ENCODE measurements at places on chromosomes 4 and X. TPM values are rescaled to one million over a fixed set of nuclear protein-coding genes. Genes with fewer than 3 reads are reported as not detected.

DNA sequence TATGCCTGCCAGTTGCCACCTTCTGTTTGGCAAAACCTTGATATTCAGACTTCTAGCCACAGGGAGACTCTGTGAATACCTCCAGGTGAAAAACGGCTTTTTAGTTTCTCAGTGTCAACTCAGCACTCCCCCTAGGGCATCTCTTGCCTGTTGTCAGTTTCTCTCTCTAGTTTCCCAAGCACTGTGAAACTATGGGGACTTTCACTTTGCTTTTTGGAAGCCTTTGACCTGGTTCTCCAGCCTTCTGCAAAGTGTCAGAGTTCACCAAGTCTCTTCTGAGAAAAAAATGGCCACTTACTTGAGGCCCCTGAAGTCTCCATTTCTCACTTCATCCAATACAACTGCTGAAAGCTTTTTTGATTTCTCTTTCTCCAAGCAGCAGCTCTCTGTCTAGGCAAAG lies 521.5 kb downstream of the INPP4B start:
- DNase-seq: peak; percentile 27

- DNase-seq: no peak
These were observed 92.6 kb downstream of the CCSER1 start for GRCh38 chr4:90219822-90220221.

- DNase-seq: no peak
These were observed 33.9 kb downstream of the FBXW7 start for GRCh38 chr4:152501846-152502536.

DNA sequence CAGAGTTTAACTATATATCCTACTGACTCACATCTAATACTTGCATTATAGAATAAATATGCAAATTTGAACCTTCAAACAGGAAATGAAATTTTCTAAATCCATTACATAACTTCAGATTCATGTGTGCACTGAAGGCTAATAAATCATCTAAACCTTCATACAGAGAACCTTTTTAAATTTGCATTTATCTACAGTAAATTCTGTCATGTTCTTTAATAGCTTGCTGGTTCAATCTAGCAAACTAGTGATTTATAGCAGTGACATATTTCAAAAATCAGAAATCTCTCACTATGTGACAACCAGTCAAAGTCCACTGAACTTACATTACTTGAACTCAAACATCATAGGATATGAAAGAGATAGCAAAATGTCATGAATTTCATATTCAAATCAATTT lies 65.1 kb downstream of the LRBA start:
- no peak for DNase-seq

DNA sequence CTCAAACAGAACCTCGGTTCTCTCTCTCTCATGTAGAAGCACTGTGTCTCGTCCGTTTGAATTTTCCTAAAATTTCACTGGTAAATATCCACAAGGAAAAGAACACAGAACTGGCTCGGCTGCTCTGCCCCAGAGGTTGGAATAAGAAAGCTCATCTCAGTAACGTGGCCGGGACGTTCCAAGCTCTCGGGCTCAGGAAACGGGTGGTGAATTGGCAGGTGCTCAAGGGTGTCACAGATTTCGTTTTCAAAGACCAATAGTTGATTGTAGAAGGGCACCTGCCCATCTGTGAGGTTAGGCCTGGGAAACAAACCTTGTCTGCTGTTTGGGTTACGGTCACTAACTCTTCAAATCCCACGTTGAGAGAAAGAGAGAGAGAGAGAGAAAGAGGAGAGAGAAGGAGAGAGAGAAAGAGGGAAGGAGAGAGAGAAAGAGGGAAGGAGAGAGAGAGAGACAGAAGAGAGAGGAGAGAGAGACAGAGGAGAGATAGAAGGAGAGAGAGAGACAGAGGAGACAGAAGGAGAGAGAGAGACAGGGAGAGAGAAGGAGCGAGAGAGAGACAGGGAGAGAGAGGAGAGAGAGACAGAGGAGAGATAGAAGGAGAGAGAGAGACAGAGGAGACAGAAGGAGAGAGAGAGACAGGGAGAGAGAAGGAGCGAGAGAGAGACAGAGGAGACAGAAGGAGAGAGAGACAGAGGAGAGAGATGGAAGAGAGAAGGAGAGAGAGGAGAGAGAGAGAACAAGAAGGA lies 106.6 kb downstream of the CRLF2 start:
- no peak for DNase-seq

DNA sequence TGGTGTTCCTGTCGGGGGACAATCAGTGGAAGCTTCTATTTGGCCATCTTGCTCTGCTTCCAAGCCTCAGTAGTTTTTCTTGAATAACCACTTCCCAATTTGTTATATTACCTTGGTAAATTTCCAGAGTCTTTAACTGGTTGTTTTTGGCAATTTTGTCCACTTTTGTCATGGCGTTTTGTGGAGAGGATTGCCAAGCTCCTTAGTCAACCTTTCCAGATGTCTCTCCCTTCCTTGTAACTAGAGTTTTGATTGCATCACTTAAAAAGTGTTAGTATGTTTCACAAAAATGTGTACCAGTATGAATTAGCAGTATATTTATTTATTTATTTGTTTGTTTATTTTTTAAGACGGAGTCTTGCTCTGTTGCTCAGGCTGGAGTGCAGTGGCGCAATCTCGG lies 15.8 kb upstream of the UXT start:
- no peak for DNase-seq

GRCh38 chr4:103136671-103137445 lies 37.2 kb upstream of the BDH2 start:
- no peak for DNase-seq

- no peak for DNase-seq
These were observed 15.5 kb downstream of the ZNF185 start for GRCh38 chrX:152913346-152913745.

DNA sequence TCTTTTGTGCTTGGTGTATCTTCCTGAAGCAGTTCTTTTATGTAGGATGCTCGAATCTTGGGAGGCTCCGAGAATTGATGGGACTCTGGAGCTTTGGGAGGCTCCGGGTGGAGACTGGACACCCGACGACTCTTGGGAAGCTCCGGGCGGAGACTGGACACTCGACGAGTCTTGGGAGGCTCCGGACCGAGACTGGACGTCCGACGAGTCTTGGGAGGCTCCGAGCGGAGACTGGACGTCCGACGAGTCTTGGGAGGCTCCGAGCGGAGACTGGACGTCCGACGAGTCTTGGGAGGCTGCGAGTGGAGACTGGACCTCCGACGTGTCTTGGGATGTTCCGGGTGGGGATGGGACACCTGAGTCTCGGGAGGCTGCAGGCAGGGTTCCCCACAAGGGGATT lies 1.6 kb downstream of the FAM47A start:
- DNase-seq: no peak

- no peak for DNase-seq
These were observed 230.6 kb downstream of the PCDH7 start for GRCh38 chr4:30950737-30951136.

DNA sequence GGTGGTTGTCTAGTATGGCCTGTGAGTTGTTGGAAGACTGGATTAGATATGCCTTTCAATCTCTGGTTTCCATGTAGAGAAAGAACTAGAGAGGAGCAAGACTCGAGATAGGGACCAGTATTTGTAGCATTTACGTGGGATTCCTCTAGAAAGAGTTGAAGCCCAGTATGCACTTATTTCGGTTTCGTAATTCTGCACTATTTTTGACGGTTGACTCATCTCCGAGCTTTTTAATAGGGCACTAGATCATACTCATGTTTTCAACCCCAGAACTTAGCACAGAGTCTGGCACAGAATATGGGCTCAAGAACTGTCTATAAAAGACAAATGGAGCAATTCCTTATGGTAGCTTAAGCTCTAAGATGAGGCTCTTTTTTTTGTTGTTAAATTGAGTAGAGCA lies 15.7 kb downstream of the HELT start:
- no peak for DNase-seq

DNA sequence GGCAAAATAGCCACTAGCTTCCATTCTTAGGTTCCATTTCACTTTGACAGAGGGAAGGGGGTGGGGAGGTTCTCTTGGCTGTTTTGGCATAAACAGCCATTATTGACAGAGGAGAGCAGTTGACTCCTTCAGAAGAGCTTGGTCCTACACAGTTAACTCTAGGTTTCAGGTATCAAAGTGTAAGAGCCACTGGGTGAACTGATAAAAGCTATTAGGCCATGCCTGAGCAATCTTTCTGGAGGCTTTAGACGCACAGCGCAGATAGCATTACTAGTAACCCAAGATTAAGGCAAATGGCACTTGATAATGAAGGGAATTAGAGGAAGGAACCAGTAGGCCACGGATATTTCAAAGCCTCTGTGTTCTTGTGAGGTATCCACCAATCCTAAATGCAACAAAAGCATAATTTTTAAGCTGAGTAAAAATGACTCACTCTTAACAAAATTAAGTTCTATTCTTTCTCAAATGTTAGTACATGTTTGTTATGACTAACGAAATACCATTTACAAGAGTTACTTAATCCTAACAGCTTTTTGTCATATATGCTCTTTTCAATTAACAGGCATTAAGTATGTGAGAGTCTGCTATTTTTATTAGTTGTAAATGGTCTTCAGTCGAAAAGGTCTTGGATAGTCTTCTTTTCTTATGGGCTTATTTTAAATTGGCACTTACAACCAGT lies 53.6 kb downstream of the SLC7A11 start:
- no peak for DNase-seq

GRCh38 chr4:1536579-1537409 lies 130.6 kb upstream of the NKX1-1 start:
- DNase-seq: no peak

DNA sequence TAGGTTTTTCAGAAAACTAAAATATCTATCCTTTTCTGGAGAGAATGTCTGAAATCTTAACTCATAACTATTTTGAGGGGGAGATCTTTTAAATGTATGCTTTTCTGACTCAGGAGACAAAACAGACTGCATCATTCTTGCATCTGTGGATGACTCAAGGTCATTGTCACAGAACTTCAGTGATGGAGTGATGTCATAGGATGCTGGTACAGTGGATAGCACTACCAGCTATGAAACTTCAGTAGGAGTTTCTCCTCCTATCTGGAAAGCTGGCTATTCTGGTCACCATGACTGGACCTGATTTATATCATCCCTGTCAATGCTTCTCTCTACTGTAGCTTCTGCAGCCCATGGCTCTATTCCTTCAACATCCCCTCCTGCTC lies 50.3 kb downstream of the PARM1 start:
- no peak for DNase-seq

DNA sequence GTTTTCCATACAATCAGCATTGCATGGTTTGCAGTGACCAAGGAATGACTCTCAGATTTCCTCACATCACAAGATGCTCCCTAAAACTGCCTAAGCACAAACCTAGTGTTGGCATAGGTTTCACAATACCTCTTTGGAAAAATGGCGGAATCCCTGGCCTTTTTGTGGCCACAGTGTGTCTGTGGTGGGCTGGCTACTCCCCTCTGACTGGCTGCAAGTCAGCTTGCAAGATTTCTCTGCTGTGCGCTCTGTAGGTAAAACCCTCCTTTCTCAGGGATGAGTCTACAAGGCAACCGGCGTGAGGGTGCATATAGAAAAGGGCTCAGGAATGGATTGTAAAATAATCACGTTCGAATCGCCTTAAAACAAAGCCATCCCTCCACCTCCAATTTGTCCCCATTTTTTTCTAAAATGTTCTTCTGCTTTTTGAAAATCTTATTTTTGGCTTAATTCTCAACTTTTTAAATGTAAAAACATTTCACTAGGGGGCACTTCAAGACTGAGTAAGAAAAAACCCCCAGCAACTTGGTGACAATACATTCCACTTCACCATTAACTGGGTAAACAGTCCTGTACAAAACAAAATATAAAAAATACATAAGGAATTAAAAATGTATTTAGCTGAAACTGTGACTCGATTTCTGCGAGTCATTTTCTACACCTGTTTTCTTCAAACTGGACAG lies 235.6 kb downstream of the STIM2 start:
- DNase-seq: no peak

DNA sequence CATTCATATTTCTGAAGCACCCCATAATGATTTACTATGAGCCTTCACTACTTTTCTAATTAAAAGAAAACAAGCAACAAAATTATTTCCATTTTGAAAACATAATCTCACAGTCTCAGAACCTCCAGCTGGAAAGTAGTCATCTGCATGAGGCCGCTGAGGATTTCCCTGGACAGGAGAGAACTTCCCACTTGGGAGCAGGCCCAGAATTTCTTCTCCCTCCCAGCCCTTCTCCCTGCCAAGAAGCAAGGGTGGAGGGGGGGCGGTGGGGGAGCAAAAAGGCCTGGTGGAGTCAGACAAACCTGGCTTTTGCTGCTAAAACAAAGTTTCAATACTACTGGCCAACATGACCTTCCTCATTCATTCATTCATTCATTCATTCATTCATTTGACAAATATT lies 167.3 kb downstream of the PJA1 start:
- DNase-seq: no peak

- no peak for DNase-seq
These were observed 72.7 kb downstream of the AFF2 start for GRCh38 chrX:148573119-148573518.

DNA sequence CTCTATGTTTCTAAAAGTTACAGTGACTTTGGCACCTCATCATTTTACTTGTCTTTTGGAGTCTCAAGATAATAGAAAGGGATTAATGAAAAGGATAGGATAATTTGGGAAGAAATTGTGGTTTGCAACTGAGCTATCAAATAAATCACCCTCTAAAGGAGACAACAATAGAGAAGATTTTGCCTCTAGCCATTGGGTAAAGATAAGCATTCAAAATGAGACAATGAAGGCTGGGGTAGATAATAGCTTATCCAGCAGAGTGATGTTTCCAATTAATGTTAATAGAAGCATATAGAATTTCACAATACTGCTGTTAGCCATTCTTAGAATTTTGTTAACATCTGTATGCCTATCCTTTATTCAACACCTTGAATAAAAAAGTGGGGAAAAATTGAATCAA lies 1177.6 kb downstream of the ADGRL3 start:
- DNase-seq: no peak

DNA sequence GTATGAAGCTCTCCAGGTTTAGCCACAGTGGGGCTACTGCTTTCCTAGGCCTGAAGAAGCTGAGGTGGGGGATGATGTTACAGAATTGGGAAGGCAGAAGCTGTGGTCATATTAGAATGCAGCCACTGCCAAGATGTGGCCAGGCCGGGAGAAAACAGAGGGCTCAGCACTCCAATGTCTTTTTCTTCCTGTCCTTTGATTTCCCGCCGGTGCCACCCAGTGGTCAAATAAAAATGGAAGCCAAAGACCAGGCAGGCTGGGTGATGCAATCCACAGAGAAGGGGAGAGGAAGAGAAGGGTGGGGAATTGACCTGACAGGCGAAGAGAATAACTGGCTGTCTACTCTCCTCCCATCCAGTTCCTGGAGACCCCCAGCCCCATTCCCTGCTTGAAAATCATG lies 94.9 kb upstream of the SHISA3 start:
- DNase-seq: no peak

The GAGE2A gene
- polyA plus RNA-seq: not detected

The XAGE2 gene
- not detected for polyA plus RNA-seq

The ADAMTS3 gene
- polyA plus RNA-seq: not detected

The ANOS1 gene
- not detected for polyA plus RNA-seq

The DGKK gene
- polyA plus RNA-seq: not detected

Data from CD4-positive, CD25-positive, alpha-beta regulatory T cell (primary cell).